ENCODE measurements at places on chromosomes 1 and 21.

- no peak for DNase-seq
Measured at GRCh38 chr1:3494321-3495308, 40.1 kb downstream of the ARHGEF16 start.

- DNase-seq: no peak
Measured at GRCh38 chr21:29350246-29350779, 51.6 kb downstream of the BACH1 start.

GRCh38 chr1:204925701-204926100 lies 55.0 kb downstream of the NFASC start:
- DNase-seq: no peak

GRCh38 chr1:58789322-58789856 lies 5.5 kb upstream of the JUN start:
- DNase-seq: no peak

GRCh38 chr1:209815931-209816341 lies 10.0 kb upstream of the IRF6 start:
- DNase-seq: no peak

Data from CD4-positive, alpha-beta T cell treated with Interleukin-6 at 100 ng/mL for 8 hours (primary cell).